Suprapubic skin (tissue), 4 donors: ENCODE measurements at places on chromosomes 12 and 14.

- no peak for DNase-seq
These were observed 60.0 kb upstream of the PARP11 start for GRCh38 chr12:3933074-3933818.

- no peak for DNase-seq
These were observed 6.4 kb downstream of the AQP6 start for GRCh38 chr12:49979016-49979586.

GRCh38 chr12:91952916-91953315 is 192.7 kb downstream of the BTG1 start:
- no peak for DNase-seq

- DNase-seq: peak; percentile 65
These were observed 412.9 kb downstream of the RAD51B start for GRCh38 chr14:68232300-68233055.

GRCh38 chr14:68958553-68958952 is 20.5 kb downstream of the ACTN1 start:
- no peak for DNase-seq

DNA sequence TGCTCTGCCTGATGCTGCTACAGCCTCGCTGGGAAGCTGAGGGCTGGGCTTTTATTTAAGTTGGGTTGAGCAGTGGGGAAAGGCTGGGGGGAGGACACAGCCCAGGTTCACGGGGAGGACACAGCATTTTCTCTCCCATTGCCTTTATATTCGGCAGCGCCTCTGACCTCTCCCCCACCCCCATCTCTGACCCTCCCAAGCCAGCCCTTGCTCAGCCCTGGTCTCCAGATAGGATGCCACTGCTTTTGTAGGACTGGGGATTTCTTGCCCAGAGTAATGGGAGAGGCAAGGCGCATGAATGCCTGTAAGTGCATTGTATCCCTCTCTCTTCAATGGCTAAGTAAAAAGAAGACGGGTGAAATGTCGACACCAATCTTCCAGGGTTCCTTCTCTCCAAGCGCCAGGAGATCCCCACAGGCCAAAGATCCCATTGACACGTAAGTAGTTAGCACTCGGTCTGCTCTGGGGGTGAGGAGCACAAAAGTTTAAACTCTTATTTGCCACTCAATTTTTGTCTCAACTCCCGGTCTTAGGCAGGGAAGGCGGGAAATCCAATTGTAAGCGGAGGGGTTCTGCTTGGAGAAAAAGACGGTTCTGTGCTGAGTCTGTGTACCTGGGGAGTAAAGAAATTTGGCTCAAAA is 4.6 kb downstream of the HOXC4 start:
- peak; percentile 21 for DNase-seq

- DNase-seq: no peak
These were observed 26.5 kb upstream of the PPP1R12A start for GRCh38 chr12:79961411-79961810.

- DNase-seq: no peak
These were observed 14.4 kb downstream of the TMTC1 start for GRCh38 chr12:29769162-29769858.

DNA sequence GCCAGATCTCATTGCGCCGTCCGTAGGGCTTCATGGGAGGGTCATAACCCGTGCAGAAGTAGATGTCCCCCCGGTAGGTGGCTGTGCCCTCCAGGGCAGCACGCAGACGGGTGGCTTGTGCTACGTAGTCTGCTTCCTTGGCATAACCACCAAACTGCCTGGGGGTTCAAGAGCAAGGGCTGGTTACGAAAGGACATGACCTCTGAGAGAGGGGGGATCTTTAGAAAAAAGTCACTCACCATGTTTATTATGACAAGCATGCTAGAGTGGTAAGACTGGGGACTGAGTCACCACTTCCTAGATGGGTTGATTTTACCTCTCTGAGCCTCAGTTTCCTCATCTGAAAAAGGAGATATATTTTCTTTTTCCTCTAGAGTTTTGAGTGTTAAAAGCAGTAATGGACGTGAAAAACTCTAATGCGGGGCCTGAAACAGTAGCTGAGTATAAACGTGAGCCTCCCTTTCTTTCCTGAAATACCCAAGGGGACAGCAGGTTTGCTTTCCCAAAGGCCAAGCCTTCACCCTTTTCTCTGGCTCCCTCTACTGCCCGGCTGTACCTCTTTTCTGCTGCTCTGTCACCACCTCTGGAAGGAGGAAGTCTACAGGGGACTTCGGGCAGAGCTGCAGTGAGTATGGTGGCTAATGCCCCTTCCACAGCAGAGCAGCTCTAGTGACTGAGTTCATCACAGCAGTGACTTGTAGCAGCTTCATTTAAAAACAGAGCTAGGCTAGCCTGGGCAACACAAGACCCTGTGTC is 23.5 kb upstream of the GPRC5D start:
- no peak for DNase-seq

DNA sequence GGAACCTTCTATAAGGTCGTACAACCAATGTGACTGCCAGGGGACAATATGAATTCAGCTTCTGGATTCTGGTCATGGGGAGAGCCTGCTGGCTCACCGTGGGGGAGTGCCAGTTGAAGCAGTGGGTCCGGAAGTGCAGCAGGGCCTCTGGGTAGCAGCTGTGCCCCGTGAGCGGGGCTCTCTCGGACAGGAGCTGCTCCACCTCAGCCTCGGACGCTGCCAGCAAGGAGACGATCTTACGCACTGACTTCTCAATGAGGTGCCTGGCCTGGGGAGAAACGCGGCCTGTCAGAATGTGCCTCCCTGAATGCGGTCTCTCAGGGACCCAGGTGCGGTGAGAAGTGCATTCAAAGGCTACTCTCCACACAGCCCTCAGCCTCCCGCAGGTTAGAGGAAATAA is 42.0 kb downstream of the LGMN start:
- no peak for DNase-seq

DNA sequence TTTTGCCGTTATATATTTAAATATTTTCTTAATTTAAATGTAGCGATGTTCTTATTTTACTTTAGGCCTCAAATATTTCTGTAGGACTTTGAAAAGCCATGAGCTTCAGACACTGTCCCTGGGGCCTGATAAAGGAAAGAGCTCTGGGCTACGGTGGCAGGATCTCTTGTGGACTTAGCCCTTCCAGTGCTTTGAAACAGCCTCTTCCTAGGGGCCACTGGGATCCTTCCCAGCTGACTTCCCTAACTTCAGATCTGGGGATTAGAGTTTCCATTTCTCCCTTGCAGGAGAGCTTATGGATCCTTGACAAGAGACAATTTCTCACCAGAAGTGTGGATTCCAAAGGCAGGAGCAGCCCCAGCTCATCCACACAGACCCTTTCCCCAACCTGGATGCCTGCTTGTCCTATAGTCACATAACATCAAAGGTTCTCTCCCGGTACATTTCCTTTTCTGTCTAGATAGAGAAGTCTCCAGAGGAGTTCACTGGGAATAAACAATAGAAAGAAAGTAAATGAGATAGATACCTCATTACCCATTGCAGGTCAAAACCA is 221.4 kb downstream of the TTC6 start:
- DNase-seq: no peak

DNA sequence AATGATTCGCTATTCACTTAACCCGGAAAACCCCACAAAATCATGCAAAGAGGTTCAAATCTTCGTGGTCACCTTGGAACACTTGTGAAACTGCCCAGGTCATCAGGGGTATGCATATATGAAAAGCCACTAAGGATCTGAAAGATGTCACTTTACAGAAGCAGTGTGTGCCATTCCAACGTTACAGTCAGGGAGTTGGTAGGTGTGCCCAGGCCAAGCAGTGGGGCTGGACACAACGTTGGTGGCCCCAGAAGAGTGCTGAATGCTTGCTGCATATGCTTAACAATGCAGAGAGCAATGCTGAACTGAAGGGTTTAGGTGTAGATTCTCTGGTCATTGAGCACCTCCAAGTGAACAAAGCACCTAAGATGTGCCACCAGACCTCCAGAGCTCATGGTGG is 51.1 kb upstream of the EIF5 start:
- DNase-seq: no peak

GRCh38 chr14:34003082-34003668 is 52.3 kb upstream of the EGLN3 start:
- no peak for DNase-seq

DNA sequence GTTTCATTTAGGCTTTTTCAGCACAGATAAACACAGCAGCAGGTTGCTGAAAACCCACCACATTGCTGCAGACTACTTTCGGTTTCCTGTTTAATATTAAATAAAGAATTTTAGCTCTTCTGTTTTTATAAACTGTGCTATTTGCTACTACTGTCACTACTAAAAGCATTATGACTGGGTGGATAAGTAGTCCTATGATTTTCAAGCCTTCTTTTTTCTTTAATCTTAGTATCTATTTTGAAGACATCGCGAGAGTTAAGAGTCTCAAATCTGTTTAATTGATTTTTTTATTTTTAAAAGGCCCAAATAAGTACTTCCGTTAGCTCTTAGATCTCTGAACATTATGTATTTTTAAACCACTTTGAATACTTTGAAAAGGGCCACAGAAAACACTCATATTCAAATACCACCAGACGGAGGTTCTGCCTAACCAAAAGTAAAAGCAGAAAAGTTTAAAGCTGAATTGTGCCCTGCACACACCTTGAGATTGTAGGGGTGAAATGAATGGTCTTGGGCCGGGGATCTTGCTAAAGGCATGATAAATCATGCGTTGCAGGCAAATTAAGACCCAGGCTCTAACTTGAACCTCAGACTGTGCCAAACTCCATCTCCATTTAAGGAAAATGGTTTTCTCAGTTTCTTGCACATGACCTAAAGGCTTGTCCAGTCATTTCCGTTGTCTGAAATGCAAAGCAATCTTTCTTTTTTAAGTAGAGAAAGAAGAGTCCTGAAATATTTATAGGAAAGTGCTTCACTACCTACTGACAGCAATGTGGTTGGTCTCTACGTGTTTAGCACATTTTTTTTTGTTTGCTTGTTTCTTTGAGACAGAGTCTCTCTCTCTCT is 13.6 kb upstream of the FOXN3 start:
- no peak for DNase-seq

GRCh38 chr12:91091916-91092715 is 19.2 kb downstream of the LUM start:
- no peak for DNase-seq

DNA sequence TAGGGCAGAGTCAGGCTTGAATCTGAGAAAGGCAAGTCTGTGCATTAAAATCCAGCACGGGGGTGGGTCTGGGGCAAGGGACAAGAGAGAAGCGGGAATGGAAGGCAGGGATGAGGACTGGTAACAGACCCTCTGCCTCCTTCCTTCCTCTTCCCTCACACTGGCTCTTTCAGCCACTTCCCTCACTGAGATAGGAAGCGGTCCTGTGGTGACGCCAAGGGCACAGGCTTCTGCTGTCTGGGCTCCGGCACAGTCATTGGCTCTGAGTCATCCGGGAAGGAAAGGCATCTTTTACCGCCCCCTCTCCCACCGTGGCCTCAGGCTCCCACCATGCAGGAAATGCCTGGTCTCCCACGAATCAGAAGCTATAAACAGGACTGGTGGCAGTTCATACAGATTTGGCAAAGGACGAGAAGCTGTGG is 70.2 kb downstream of the ETV6 start:
- no peak for DNase-seq

DNA sequence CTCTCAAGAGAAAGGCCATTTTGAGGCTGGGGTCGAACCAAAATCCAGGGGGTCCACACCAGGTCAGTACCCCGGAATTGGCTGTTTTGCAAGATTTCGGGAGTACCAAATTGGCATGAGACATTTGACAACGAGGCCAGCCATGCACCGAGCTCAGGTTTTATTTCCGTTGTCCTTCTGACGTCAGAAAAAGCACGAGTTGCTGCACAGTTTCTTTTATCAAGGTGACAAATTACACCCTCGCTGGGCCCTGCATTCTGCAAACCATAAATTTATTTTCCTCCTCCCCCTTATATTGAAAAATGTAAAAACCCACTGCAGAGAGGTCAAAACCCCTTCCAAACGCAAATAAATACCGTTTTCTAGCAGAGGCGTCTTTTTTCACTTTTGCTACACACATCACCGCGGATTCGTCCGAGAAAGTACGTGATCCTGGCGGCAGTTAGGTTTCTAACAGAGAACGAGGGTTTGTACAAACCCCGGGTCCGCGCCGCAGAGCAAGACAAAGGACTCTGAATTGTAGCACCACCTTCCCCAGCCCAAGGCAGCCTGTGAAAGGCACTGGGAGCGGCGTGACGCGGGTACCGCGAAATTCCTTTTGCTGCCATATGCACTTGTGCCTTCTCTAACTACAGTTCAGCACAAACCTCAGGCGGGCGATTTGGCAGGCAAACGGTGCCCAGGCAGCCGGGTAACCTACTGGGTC is 1.8 kb downstream of the SLC38A1 start:
- peak; percentile 78 for DNase-seq

DNA sequence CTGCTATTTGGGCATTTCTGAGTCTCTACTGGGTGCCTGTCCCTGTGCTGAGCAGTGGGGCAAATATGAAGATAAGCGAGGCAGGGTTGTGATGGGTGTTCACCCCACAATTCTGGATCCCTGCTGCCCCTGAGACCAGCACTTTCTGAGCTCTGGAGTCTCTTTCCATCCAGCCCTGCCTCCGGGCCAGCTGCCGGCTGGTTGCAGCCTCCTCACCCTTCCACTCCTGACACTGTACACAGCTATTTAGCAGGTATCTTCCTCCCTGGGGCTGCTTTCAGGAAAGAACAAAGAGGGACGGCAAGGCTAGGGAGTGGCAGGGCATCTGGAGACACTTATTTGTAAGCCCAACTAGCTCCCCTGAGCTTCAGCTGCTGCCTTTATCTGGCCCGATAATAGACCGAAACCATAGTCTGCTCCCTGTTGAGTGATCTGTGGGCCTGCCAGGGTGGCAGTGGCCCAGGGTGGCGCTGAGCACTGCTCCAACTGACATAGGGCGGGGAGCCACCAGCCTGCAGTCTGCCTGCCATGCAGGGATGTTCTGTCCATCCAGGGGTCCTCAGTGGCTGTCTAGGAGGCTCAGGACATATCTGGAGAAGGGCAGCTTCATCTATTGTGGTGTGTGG is 7.6 kb upstream of the KRT80 start:
- DNase-seq: no peak

DNA sequence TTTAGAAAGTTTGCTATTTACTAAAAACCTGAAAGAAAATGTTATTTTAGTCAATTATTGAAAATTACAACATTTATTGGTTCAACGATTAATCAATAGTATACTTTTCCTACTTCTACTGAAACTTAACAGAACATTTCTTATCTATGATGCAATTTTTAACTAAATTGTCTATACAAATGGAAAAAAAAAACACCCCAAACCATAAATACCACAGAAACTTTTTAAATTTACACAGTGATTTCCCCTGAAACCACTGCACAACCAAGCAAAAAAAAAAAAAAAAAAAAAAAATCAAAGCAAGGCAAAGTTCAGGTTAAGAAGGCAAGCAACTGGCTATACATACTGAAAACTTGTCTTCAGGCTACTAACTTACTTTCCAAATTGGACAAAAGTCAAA is 71.9 kb upstream of the POC1B start:
- no peak for DNase-seq
